Left ventricle myocardium inferior (tissue), 1 donor: ENCODE measurements at places on chromosomes 7 and 10. TPM values are rescaled to one million over a fixed set of nuclear protein-coding genes. Genes with fewer than 3 reads are reported as not detected.

Gene STOX1
- 0.33 TPM for total RNA-seq

- H3K27ac ChIP-seq, result no peak overlapping the region
- H3K4me1 ChIP-seq, result no peaks in the 10 kb centered on the region
- no peak overlapping the region for H3K4me3 ChIP-seq
- DNase-seq, result no peak
Observed at GRCh38 chr10:14412624-14413023, 81.9 kb upstream of the FRMD4A start.

Gene GRM3
- total RNA-seq, result not detected

DNA sequence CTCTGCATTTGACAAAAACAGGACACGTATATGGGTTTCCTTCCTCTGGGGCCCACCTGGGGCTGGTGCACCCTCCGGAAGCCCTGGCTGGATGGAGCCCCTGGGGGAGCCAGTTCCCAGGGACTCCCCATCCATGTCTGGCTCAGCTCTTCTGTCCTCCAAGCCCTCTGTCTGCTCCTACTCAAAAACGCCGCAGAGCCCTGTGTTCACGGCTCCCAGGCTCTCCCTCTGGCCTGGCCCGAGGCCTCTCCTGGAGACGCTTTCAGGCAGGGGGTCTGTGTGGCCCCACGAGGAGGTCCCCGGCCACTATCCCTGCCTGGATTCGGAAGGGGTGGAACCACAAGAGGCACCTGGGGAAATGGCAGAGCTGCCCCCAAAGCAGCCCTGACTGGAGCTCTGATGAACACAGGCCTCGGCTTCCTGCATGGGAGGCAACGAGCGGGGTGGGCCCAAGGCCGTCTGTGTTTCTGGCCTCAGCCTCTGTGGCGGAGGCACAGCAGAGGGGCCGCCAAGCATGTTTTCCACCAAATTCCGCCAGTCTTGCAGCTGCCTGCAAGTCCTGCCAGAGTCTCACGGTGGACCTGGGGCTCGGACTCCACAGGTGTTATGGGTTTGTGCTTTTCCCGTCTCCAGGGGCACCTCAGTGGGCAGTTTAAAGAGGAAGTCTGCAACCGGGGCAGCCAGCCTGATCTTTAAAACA lies 22.6 kb upstream of the INPP5A start:
- DNase-seq, result no peak
- H3K27me3 ChIP-seq, result no peaks in the 10 kb centered on the region
- H3K4me1 ChIP-seq, result peaks cover 79% of the 10 kb centered on the region
- H3K27ac ChIP-seq, result peak overlapping the region; percentile 97
- H3K36me3 ChIP-seq, result no peaks in the 10 kb centered on the region
- peak overlapping the region; percentile 64 for H3K4me3 ChIP-seq

Gene CYP3A4
- total RNA-seq, result not detected

Gene CACNB2
- total RNA-seq, result 38.1 TPM

DNA sequence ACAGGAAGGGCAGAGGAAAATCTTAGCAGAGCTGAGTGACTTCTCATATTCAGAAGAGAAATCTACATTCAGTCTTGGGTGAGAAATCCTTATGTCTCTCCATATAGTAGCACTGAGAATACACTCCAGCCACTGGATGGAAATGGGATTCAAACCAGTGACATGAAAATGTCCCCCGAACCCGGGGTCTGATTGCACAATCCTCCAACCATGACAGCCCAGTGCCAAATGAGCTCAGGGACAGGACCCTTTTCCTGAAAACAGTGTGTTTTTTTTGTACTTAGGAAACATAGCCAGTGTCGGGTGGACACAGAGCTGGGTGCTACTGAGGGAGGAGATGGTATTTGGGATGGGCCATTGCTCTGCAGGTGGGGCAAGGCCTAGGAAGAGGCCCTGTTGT lies 185.6 kb downstream of the CXCL12 start:
- no peaks in the 10 kb centered on the region for H3K36me3 ChIP-seq
- H3K27me3 ChIP-seq, result no peaks in the 10 kb centered on the region
- H3K4me1 ChIP-seq, result peaks cover 30% of the 10 kb centered on the region
- H3K4me3 ChIP-seq, result no peak overlapping the region
- peak overlapping the region; percentile 77 for H3K27ac ChIP-seq
- DNase-seq, result no peak

DNA sequence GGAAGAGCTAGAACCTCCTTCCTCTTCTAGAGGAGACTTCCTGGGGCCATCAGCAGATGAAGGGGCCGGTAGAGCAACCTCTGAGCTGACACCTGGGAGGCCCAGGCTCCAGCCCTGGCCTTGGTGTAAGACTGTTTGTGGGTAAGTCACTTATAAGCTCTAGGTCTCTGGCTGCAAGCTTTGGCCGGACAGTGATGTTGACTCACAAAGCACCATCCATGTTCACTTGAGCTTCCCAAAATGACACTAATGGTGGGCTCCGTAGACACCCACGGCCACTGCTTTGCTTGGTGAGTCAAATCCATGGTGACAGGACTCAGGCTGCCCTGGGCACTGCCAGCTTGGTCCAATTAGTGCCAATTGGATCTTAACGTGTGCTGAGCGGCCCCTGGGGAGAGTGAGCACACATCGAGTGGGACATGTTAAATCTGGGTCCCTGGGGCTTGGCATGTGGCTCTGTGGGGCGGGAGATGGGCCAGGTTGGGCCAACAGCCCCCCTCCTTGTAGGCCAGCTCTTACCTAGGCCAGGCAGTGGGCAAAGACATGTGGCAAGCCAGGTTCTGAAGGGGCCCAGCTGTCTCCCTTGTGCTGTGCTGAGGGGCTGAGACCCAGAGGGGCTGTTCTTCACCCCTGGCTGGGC lies 16.7 kb downstream of the NEURL1 start:
- DNase-seq, result no peak
- H3K4me1 ChIP-seq, result peaks cover 7% of the 10 kb centered on the region
- no peaks in the 10 kb centered on the region for H3K27me3 ChIP-seq
- no peak overlapping the region for H3K4me3 ChIP-seq
- no peaks in the 10 kb centered on the region for H3K36me3 ChIP-seq
- H3K27ac ChIP-seq, result no peak overlapping the region

DNA sequence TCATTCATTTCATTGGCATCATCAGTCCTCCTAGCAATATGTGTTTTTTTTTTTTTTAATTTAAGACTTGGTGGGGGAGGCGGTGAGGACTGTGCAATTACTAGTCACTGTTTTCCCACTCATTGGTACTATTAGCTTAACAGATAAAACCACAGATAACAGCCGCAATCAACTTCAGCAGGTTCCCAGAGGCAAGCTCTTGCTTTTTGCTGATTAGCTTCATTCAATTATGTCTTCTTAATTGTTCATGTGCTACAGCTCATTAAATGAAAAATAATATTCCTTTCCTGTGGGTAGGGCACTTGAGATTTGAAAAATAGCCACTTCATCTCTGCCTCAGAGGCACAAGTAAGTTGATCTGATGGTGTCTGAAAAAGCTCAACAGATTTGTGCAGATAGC lies 215.5 kb downstream of the PCDH15 start:
- no peak overlapping the region for H3K4me3 ChIP-seq
- no peaks in the 10 kb centered on the region for H3K4me1 ChIP-seq
- DNase-seq, result no peak
- H3K36me3 ChIP-seq, result no peaks in the 10 kb centered on the region
- H3K27ac ChIP-seq, result no peak overlapping the region
- no peaks in the 10 kb centered on the region for H3K27me3 ChIP-seq

- H3K27me3 ChIP-seq, result no peaks in the 10 kb centered on the region
- H3K4me1 ChIP-seq, result peaks cover 20% of the 10 kb centered on the region
- DNase-seq, result no peak
- no peak overlapping the region for H3K27ac ChIP-seq
- peaks cover 17% of the 10 kb centered on the region for H3K36me3 ChIP-seq
Observed at GRCh38 chr10:74677951-74678350, 148.4 kb upstream of the KAT6B start.

DNA sequence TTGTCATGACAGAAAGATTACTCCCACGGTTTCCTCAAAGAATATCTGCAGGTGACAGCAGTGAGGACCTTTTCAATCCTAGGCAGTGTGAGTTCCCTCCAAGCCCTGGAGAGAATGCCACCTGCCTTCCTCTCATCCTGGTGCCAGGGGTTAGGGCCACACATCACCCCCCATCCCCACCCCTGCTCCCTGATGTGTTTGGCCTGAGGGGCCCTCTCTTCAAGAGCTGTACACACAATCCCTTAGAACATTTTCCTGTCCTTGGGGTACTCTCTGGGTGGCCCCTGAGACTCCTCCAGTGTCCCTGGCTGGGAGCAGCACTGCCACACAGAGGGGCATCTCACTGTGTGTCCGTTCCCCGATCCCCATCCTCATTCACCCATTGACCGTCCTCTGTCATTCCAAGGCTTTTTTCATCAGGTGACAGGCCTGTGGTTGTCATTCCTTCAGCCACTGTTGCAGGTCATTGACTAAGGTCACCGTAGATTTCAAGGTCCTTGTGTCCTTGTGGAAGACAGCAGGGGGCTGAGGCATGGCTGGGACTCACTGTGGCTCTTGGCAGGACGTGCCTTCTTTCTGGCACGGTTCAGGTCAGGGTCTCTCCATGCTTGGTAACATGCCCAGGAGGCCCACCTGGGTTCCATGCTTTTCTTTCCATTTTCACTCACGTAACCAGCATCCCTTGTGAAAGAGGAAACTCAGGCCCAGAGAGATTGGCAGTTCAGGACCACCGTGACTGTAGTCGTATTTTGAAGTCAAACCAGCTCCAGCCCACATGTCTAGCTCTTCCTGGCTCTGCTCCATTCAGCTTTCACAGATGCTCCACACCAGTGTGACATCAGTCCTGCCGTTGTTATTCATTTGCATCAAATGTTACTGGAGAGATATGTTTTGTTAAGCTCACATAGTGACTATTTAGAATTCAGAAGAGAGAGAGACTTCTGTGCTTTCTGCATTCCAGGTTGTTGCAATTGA lies 26.8 kb upstream of the BTBD16 start:
- H3K27me3 ChIP-seq, result no peaks in the 10 kb centered on the region
- H3K4me3 ChIP-seq, result no peak overlapping the region
- peaks cover 63% of the 10 kb centered on the region for H3K4me1 ChIP-seq
- H3K36me3 ChIP-seq, result peaks cover 83% of the 10 kb centered on the region
- DNase-seq, result no peak

DNA sequence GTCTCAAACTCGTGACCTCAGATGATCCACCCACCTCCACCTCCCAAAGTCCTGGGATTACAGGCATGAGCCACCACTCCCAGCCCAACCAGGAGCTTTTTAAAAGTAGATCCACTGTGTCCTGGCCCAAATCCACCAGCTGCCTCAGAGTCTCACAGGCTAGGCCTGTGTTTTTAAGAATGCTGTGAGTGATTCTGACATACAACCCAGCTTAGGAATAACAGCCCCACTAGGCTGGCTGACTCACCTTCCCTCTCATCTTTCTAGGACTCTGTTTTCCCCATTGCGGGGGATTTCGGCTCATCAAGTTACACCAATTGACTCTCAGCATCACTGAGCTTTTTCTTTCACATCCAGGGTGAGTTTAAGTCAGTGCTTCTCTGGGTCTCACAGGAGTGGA lies 207.6 kb downstream of the SKIDA1 start:
- no peak for DNase-seq
- no peaks in the 10 kb centered on the region for H3K27me3 ChIP-seq
- no peaks in the 10 kb centered on the region for H3K36me3 ChIP-seq
- H3K4me1 ChIP-seq, result peaks cover 37% of the 10 kb centered on the region

Gene HOXA7
- total RNA-seq, result 0.36 TPM

DNA sequence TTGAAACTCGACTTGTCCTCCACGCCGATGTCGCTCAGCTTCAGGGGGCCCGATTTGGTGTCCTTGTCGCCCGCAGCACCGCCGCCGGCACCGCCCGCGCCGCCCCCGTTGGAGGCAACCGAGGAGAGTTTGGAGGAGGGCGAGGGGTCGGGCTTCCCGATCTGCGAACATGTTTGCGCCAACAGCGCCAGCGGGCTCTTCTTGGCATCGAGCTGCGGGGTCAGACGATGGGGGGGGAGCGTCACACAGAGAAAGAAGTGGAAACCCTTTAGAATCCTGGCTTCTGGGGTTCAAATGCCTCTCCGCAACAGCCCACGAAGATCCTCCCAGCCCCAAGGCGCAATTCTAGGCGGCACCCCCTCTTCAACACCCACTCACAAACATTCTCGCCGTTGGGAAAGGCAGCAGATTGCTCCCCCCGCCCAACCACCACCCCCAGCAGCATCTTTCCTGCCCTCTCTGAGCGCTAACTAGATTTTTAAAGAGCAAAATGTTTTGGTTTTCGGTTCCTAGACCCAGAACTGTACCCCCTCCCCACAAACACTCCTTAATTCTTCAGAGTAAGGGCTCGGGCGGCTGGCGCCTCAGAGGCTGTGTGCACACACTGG lies 1.3 kb downstream of the ZNF503 start:
- peak overlapping the region; percentile 93 for H3K4me3 ChIP-seq
- DNase-seq, result no peak
- peaks cover 15% of the 10 kb centered on the region for H3K36me3 ChIP-seq
- peak overlapping the region; percentile 97 for H3K27ac ChIP-seq

Gene OR2A7
- 0.16 TPM for total RNA-seq

GRCh38 chr7:16416289-16417282 lies 4.8 kb downstream of the CRPPA start:
- H3K4me3 ChIP-seq, result no peak overlapping the region
- no peaks in the 10 kb centered on the region for H3K27me3 ChIP-seq
- H3K4me1 ChIP-seq, result peaks cover 27% of the 10 kb centered on the region
- no peak overlapping the region for H3K27ac ChIP-seq
- DNase-seq, result no peak
- H3K36me3 ChIP-seq, result no peaks in the 10 kb centered on the region

GRCh38 chr7:5649641-5650040 lies 131.8 kb downstream of the RNF216 start:
- H3K27ac ChIP-seq, result no peak overlapping the region
- H3K36me3 ChIP-seq, result peaks cover 56% of the 10 kb centered on the region
- peaks cover 12% of the 10 kb centered on the region for H3K4me1 ChIP-seq
- H3K4me3 ChIP-seq, result no peak overlapping the region
- no peaks in the 10 kb centered on the region for H3K27me3 ChIP-seq

DNA sequence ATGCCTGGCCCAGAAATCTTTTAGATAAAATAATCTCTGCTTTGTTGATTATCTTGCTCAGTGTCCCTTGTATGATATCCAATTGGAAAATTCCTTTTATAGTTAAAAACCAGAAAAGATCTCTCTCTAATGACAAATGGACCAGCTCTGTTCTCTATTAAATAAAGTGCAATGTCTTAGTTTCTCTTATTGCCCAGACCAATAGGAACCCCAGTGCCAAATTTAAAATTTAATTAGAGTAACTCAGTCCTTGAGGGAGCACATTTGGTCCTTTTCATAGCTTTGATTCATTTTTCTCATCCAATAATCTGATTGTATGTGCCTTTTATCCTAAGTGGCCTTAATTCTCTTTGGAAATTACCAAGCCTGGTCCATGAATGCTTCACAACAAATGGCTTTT lies 158.9 kb upstream of the FOXK1 start:
- no peak overlapping the region for H3K27ac ChIP-seq
- no peak for DNase-seq
- no peak overlapping the region for H3K4me3 ChIP-seq
- H3K27me3 ChIP-seq, result peaks cover 19% of the 10 kb centered on the region
- no peaks in the 10 kb centered on the region for H3K36me3 ChIP-seq

DNA sequence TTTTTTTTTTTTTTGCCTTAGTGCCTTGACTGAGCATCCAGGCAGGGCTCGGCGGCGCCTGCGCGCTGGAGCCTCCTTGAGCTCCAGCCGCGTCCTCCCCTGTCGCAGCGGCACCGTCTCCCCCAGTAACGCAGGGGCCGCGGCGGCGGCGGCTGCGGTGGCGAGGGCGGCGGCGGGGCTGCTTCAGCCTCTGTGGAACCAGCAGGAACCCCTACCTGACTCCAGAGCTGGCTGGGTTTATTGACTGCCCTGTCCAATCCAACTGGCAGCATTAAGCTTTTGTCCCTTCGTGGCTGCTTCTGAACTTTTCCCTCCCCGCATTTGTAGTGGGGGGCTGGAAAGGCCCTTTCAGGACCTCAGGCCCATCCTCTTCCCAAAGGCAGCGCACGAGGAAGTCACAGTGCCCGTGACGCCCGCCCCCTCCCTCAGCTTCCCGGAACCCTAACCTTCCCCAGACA lies at the start of gene GPR85:
TSS of gene GPR85 (minus strand) at position 397 of the 458 bp plus-strand sequence. CDS start 2,106 bp downstream, outside the sequence.
- H3K36me3 ChIP-seq, result no peaks in the 10 kb centered on the region
- H3K27ac ChIP-seq, result peak within 1 kb of the TSS; percentile 40
- H3K27me3 ChIP-seq, result peaks cover 26% of the 10 kb centered on the region
- DNase-seq, result peak; percentile 38
- H3K4me3 ChIP-seq, result peak within 1 kb of the TSS; percentile 67
- peaks cover 13% of the 10 kb centered on the region for H3K4me1 ChIP-seq
